ENCODE measurements at places on chromosomes 4 and X. TPM values are rescaled to one million over a fixed set of nuclear protein-coding genes. Genes with fewer than 3 reads are reported as not detected.
A peak's percentile ranks its signal among the peaks of the same experiment; 100 is the strongest.

- H3K36me3 ChIP-seq = no peaks in the 10 kb centered on the region
- H3K27me3 ChIP-seq = no peaks in the 10 kb centered on the region
- no peak overlapping the region for H3K4me3 ChIP-seq
- DNase-seq = no peak
- H3K27ac ChIP-seq = no peak overlapping the region
Measured at GRCh38 chr4:81023484-81023883, 7.0 kb upstream of the BMP3 start.

DNA sequence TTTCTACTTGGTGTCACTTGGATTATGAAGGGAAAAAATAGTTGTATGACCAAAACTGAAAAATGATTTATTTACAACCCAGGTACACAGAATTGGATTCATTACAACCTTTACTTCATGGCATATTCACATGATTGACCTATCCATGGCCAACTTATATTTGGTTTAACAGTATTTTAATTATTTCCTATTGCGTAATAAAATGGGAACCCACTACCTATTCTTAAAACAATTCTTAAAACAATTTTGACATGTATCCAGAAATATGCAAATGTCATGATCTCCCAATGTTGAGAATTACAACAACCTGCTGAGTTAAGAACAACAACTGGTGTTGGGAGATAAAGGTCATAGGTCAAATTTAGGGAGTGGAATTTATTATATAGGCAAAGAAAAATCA, 54.8 kb upstream of the DDX53 start:
- H3K27ac ChIP-seq = no peak overlapping the region
- H3K27me3 ChIP-seq = no peaks in the 10 kb centered on the region
- H3K4me1 ChIP-seq = no peaks in the 10 kb centered on the region
- H3K36me3 ChIP-seq = no peaks in the 10 kb centered on the region

DNA sequence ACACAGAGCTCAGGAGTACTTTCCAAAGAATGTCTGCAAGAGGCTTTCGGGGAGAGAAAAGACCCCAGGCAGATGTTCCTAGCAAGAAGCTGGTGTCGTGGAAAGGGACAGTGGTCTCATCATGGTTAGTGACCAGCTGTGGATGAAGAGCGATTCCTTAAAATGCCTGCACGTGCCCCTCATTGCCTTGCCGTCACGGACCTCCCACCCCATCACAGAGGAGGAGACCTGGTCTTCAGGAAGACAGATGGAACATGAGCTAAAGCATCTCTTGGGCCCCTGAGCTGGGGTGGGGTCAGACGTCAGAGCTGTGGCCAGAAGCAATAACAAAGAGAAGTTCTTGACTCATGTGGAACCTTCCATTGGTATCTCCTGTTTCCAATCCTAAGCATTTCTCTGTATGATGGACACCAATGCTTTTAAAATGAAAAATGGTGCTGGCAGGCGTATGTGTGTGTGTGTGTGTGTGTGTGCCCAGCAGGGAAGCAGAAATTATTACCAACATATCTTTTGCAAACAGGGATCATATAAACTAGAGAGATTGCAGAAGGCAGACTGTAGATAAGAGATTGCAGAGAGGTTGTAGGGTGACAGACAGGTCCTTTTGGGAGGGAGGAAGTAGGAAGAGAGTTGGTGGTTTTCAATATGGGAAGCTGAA, 25.2 kb upstream of the ASMTL start:
- H3K36me3 ChIP-seq = peaks cover 7% of the 10 kb centered on the region
- no peak for DNase-seq
- peaks cover 77% of the 10 kb centered on the region for H3K4me1 ChIP-seq
- H3K4me3 ChIP-seq = no peak overlapping the region

DNA sequence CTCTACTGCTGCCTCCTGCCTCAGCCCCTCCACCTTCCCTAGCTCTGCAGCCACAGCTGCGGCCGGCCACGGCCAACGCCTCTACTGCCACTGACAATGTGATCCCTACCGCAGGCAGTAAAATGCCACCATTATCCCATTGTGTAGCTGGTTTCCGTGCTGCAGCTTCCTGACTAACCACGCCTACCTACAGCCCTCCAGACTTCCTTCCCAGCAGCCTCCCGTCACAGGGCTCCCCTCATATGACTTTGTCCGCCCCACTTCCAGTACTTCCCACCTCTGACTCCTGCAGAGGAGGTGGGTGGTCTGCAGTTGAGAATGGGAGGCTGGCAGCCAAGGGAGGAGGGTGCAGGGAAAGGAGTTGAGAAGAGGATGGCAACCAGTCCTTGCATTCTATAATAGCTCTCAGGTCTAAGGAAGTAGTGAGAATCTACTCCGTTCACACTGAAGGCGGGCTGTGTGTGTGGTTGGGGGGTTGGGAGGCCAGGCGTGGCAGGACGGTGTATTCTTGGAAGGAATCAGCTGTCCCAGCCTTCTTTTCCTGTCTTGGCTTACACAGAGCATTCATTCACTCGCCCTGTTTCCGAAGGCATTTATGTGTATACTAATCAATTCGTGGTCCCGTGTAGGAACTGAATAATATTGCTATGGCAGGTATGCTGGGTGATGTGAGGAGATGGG, 33.1 kb upstream of the USP51 start:
- DNase-seq = no peak
- no peak overlapping the region for H3K4me3 ChIP-seq
- H3K4me1 ChIP-seq = no peaks in the 10 kb centered on the region
- no peak overlapping the region for H3K27ac ChIP-seq
- H3K36me3 ChIP-seq = no peaks in the 10 kb centered on the region

DNA sequence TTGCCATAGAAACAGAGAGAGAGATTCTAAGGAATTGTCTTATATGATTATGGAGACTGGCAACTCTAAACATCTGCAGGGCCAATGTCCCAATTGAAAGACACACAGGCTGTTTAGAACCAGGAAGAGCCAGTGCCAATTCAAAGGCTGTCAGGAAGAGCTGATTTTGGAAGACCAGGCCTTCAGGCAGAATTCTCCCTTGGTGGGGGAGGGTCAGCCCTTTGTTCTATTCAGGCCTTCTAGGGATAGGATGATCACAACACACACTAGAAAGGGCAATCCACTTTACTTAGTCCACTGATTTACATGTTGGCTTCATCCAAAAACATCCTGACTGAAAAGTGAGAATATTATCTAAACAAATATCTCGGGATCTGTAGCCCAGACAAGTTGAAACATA, 15.2 kb downstream of the C4orf46 start:
- no peak overlapping the region for H3K27ac ChIP-seq
- H3K27me3 ChIP-seq = no peaks in the 10 kb centered on the region
- DNase-seq = no peak

Gene CXXC4
- total RNA-seq = 0.12 TPM

Gene GLRA3
- not detected for total RNA-seq

DNA sequence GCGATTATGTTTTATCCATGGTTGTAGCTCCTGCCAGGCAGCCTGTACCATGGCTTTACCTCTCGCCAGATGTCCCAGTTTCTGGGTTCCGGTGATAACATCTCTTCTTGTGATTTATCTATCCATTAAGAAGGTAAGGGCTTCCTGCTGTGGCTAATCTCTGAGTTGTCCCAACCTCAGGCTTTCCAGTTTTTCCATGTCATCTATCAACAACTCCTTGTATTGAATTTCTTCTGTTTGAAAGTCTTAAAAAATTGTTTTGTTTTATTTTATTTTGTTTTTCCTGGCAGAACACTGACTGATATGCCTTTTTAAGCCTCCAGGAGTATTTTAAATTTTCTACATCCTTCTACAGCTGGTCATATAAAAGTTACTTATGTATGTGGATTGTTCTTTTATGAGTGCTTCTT, 241.9 kb downstream of the ANTXR2 start:
- H3K36me3 ChIP-seq = no peaks in the 10 kb centered on the region
- no peaks in the 10 kb centered on the region for H3K4me1 ChIP-seq
- DNase-seq = no peak
- no peaks in the 10 kb centered on the region for H3K27me3 ChIP-seq

DNA sequence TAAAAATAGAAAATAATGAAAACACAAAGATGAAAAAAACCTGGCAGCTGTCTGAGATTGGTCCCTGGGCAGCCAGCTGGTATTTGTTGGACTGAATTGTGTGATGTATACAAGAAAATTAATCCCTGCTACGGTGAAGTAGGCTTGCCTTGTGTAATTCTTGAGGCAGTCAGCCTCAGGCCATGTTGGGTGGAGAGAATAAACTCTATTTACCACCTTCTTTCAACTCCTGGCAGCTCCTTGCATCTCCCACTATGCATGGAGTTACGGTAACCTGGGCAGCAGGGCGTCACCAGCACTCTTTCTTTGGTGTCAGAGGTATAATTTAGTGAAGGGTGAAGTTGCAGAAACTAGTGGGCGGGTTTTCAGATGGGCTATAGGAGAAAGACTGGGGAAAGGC, 3.5 kb downstream of the SPIN2A start:
- no peaks in the 10 kb centered on the region for H3K27me3 ChIP-seq
- no peak for DNase-seq
- no peaks in the 10 kb centered on the region for H3K36me3 ChIP-seq
- H3K27ac ChIP-seq = no peak overlapping the region
- no peak overlapping the region for H3K4me3 ChIP-seq
- no peaks in the 10 kb centered on the region for H3K4me1 ChIP-seq

Gene GLRB
- total RNA-seq = not detected

Gene KIAA1210
- not detected for total RNA-seq

DNA sequence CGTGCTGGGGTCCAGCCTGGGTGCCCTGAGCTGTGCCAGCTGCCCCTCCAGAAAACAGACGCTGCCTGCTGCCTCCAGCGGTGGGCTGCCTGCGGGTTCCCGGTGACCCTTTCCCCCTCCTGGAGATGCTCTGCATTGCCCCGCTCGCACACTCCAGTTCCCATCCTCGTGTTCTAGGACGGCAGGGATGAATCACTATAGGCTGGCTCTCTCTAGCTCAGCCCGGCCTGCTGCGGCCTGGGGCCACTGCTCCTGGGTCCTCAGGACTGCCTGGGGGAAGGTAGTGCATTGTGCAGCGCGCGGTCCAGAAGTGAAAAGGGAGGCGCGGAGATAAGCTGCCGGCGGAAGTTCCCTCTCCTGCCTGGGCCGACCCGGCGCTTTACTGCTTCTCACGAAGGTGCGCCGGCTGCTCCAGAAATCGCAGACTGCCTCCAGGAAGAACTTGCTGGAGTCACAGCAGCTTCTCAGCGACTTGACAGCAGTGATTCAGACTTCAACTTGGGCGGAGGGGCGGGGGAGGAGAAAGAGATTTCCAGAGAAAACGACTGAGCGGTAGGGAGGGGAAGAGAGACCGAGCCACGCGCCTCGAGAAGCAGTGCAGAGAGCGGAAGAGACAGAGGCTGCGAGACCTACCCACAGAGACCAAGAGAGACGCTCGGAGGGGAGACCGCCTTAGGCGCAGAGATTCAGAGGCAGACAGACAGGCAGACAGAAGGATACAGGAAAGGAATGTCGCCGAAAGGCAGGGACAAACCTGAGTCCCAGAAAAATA, 6.7 kb upstream of the MSX1 start:
- peaks cover 30% of the 10 kb centered on the region for H3K27me3 ChIP-seq
- peaks cover 42% of the 10 kb centered on the region for H3K4me1 ChIP-seq
- DNase-seq = peak; percentile 21
- H3K36me3 ChIP-seq = no peaks in the 10 kb centered on the region
- H3K27ac ChIP-seq = no peak overlapping the region

Gene CYBB
- total RNA-seq = 6.3 TPM

Gene RIPPLY1
- total RNA-seq = not detected

DNA sequence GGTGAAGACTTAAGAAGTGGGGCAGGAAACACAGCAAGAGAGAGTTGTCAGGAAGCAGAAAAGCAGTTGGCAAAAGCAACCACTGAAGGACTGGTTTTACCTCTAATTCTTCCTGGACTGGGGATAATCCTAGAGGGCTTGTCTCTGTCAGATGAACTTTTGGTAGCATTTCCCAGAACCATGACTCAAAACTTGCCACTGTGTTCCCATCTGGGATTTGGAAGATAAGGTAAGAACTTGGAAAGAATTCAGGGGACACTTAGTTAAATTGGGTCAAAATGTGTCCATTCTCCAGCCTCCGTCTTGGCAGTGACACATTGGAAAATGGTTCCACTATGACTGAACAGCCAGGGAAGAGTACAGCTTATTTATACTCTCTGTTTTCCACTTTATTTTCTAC, 55.7 kb downstream of the CD38 start:
- no peaks in the 10 kb centered on the region for H3K27me3 ChIP-seq
- no peak for DNase-seq
- H3K4me3 ChIP-seq = no peak overlapping the region
- H3K4me1 ChIP-seq = no peaks in the 10 kb centered on the region
- H3K36me3 ChIP-seq = no peaks in the 10 kb centered on the region

Gene IL2RG
- total RNA-seq = 378 TPM

Gene OCRL
- 2.4 TPM for total RNA-seq

DNA sequence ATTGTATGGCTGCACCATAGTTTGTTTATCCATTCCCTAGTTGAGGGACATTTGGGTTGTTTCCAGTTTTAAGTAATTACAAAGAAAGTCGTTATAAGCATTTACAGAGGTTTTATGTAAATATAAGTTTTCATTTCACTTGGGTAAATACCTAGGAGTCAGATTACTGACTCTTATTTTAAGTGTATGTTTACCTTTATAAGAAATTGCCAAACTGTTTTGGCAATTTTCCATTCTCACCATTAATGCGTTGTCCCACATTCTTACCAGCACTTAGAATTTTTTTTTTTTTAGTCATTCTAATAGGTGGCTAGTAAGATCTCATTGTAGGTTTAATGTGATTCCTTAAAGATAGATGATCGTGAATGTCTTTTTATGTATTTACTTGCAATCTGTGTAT, 121.5 kb upstream of the NR3C2 start:
- no peak for DNase-seq
- no peak overlapping the region for H3K4me3 ChIP-seq
- H3K27me3 ChIP-seq = no peaks in the 10 kb centered on the region

DNA sequence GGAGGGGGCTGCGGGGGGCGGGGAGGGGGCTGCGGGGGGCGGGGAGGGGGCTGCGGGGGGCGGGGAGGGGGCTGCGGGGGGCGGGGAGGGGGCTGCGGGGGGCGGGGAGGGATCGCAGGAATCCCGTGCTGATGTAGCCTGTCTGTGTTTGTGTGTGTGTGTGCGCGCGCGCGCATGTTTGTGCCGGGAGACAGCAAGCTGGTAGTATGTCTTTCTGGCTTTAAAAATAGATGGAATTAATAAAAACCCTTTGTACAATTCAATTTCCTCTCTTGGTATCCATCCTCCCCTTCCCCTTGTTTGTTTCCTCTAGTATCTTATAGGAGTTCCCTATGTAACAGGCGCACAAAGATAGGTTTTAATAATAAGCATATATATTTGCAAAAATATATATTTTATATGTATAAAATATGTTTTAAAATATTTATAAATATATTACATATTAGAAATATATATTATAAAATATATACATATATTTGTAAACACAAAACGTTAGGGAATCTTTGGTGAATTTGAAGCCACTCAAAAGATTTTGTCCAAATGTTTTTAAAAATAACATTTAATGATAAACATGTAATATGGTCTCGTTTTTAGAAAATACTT, 782 bp downstream of the ARHGAP24 start:
- no peak overlapping the region for H3K27ac ChIP-seq
- H3K4me3 ChIP-seq = no peak overlapping the region
- DNase-seq = no peak

DNA sequence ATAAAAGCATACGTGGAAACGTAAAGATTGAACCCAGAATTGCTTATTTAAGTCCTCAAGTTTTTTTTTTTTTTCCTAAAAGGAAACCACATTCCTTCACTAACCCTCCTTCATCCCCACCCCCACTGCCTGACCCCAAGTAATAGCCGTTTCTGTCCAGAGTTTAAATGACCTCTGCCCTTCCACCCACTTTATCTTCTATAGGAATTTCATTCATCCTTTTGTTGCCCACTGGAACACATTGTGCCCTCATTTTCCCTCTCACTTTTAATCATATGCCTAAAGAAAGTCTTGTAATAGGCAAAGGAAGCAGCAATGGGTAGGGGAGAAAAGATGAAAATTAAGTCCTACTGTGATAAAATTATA, 62.7 kb downstream of the SH3RF1 start:
- no peaks in the 10 kb centered on the region for H3K4me1 ChIP-seq
- no peak overlapping the region for H3K27ac ChIP-seq
- H3K36me3 ChIP-seq = no peaks in the 10 kb centered on the region
- no peak for DNase-seq
- no peak overlapping the region for H3K4me3 ChIP-seq
- H3K27me3 ChIP-seq = no peaks in the 10 kb centered on the region

Gene ANXA10
- not detected for total RNA-seq
